Activated CD4-positive, alpha-beta T cell treated with anti-CD3 and anti-CD28 coated beads for 4 hours (primary cell): ENCODE measurements at places on chromosomes 7 and 10.

- DNase-seq = no peak
These were observed 668 bp downstream of the GPR37 start for GRCh38 chr7:124764847-124765400.

DNA sequence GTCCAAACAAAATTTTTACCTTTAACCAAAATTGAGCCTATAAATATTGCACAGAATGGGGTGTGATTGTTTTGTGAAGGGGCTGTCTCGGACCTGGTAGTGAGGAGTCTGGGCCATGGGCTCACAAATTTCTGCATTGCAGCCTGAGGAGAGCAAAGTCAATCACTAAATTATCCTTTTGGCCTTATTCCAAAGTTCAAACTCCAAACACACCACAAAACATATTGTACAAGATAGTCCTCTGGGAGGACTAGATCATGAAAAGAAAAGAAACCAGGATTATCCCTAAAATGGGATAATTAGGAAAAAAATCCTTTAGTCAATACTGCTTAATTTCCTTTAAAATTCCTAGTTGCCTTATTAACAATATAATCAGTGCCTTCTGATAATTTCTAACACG lies 115.5 kb downstream of the BUB3 start:
- DNase-seq = no peak

GRCh38 chr10:60203993-60204618 lies 185.6 kb downstream of the ANK3 start:
- DNase-seq = no peak

- DNase-seq = no peak
These were observed 80.4 kb downstream of the SEMA3A start for GRCh38 chr7:84113906-84114850.

DNA sequence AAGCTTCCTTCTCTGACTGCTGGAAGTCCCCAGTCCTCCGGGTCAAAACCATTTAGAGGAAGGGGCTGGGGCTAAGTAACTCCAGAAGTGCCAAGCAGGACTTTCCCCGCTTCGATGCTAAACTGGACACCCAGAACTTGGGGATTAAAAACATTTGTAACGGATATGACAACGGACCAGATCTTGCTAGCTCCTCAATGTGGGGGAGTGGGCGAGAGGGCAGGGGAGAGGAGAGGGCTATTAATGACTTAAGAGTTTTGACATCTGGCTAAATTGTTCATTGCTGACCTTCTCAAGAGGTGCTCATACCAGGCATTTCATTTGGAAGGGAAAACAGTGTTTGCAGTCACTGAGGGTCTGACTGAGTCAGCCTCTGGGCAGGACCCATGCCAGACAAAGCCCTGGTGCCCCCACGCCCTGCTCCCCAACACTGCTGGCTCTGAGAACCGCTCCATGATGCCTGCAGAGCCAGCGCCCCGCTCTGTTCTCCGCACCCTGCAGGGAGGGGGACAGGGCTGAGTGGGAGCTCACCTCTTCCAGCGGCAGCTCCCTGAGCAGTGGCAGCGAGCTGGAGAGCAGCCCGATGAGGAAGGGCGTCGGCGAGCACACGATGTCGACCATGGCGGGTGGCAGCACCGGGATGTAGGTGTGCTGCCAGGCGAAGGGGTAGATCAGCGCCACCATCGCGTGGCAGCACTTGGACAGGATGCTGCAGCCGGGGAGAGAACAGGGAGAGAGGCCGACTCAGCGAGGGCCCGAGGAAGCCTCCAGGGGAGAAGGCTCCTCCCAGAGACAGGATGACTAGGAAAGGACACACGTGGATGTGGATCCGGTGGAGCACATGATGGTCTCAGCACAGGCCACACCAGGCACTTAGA lies 47.7 kb upstream of the MKRN1 start:
- DNase-seq = no peak
